ENCODE measurements at places on chromosomes 2 and 18.

DNA sequence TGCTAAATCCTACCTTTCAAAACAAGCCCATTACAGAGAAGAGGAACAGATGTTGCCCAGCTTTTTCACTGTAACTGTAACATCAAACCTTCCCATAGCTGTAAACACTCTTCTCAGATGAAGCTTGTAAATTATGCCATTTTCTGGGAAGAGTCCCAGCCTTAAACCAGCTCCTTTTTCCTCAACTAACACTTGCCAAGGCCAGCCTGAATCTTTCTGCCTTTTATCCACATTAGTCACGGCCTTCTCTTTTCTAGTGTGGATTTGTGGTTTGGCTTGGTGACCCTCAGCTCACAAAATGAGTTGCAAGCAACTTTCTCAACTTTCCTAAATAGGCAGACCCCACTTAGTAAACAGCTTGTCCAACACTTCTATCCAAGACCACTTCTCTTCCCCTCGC lies 90.2 kb downstream of the CABLES1 start:
- no peak for DNase-seq

- DNase-seq: no peak
These were observed at the start of gene SYT4 for GRCh38 chr18:43277164-43277600. Gene SYT4 (minus strand): TSS chr18:43277490. CDS start chr18:43277281, 209 bp downstream.

- no peak for DNase-seq
These were observed 71.4 kb downstream of the GALR1 start for GRCh38 chr18:77320971-77321559.

DNA sequence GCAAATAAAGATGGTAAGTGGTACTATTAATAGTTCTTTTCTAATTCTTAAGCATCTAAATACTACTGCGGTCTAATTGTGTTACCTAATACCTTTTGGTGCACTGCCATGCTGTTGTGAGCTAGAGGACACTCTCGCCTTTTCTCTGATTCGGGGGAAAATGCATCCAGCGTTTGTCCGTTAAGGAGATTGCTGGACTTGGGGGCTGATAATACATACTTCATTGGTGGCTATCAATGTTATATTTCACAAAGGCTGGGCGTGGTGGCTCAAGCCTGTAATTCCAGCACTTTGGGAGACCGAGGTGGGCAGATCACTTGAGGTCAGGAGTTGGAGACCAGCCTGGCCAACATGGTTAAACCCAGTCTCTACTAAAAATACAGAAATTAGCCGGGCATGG lies 141.7 kb upstream of the TWIST2 start:
- DNase-seq: no peak

- no peak for DNase-seq
These were observed 18.0 kb upstream of the GPR17 start for GRCh38 chr2:127627740-127628571.

DNA sequence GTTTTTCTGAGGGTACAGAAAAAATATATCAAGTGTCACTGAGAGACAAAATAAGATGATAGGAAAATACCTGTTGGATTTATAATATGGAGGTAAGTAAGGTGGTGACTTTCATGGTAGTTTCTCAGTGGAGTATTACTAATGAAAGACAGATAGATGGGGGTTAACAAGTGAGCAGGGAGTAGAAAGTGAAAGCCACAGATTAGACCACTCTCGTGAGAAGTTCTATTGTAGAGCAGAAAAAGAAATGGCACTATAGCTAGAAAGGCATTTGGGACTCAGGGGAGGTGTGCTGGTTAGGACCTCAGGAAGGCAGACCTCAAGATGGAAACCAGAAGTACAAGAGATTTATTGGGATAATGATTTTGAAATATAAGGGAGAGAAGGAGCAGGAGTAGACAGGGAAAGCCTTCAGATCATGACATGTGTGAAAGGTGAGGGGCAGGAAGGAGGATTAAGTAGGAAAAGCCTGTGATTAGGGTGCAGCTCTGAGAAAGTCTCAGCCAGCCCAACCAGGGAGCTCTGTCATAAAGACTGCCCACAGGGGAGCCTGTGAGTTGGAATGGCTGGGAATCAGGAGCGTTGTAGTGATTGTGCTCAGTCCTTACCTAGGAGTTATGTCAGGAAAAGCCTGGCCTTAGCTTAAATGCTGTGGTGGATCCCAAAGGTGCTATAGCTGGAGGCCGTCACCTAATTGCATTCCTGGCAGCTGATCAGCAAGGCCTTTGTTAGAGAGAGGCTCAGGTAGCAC lies 198.1 kb downstream of the IKZF2 start:
- DNase-seq: no peak

DNA sequence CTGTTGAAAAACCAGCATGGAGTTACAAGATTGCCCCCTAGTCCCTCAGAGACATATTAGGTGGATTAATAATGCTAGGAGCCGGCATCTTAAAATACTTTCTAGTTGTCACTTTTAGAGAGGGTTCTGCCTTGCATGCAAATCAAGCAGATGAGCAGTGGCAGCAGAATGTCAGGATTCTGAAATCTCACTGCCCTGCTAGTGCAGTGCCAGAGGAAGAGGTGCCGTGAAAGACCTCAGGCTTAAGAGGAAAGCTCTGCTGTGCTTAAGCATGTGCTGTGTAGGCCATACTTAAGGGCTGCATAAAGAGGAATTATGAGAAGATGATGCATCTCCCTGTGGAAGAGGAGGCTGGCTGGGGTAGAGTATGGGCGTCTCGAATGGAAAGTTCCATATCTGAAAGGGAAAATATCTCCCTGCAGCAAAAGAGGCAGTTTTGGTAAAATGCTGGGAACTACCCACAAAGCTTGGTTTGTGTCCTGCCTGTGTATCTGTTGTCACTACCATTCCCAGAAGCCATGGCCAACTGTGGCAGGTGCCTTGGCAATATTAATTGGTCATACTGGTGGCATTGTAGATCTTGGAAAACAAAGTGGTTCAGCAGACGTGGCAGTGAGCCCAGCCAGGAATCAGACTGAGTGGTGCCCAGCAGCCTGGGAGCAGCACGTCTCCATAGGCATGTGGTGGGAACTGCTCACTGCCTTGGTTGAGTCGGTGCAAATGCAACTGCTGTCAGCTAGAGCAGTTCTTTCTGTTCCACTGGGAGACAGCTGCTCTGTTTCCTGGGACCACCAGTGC lies 131.9 kb downstream of the EVA1A start:
- DNase-seq: no peak

- peak; percentile 46 for DNase-seq
These were observed 659 bp downstream of the ZNF142 start for GRCh38 chr2:218658671-218659257.

DNA sequence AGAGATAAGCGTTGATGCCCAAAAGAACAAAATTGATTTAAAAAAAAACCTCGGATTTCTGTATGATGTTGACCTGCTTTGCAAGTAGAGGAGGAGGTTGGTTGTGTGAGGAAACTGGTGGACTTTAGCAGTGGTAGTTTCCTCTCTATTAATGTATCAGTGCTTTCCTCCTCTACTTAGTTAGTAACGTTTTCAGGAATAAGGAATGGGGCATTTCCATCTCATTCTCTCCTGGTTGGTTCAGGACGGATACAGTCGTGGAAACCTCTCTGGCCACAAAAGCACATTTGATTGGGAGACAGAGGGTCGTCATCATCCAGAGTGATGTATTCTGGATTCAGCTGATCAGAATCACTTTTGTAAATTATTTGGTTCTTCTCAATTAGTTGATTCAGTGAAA lies 1.5 kb downstream of the FHOD3 start:
- DNase-seq: no peak

DNA sequence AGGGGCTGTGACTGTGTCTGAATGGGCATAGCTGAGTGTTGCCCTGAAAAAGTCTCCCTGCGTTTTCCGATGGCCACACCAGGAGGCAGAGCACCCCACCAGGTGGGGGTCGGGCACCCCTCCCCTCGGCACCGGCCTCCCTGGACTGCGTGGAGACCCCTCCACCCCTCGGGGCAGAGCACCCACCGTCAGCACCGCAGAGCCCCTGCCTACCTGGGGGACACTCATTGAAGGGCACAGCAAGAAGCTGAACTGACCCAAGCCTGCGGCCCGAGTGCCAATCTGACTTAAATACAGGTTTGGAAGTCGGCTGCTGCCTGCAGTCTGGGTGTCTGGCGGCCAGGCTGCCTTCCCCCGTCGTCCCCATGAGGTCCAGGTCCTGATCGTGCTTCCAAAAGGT lies 69.9 kb downstream of the KCNG2 start:
- DNase-seq: no peak

GRCh38 chr18:58865033-58865590 lies 435 bp downstream of the ZNF532 start:
- DNase-seq: no peak

- no peak for DNase-seq
These were observed 152.2 kb downstream of the INHBB start for GRCh38 chr2:120498121-120498520.

GRCh38 chr2:238456970-238457926 lies 30.5 kb downstream of the ASB1 start:
- no peak for DNase-seq

GRCh38 chr2:171513719-171514160 lies 8.5 kb upstream of the CYBRD1 start:
- DNase-seq: no peak

- no peak for DNase-seq
These were observed 13.2 kb downstream of the TSHZ1 start for GRCh38 chr18:75223687-75224347.

- DNase-seq: no peak
These were observed 18.8 kb downstream of the ATP6V1C2 start for GRCh38 chr2:10740226-10740625.

DNA sequence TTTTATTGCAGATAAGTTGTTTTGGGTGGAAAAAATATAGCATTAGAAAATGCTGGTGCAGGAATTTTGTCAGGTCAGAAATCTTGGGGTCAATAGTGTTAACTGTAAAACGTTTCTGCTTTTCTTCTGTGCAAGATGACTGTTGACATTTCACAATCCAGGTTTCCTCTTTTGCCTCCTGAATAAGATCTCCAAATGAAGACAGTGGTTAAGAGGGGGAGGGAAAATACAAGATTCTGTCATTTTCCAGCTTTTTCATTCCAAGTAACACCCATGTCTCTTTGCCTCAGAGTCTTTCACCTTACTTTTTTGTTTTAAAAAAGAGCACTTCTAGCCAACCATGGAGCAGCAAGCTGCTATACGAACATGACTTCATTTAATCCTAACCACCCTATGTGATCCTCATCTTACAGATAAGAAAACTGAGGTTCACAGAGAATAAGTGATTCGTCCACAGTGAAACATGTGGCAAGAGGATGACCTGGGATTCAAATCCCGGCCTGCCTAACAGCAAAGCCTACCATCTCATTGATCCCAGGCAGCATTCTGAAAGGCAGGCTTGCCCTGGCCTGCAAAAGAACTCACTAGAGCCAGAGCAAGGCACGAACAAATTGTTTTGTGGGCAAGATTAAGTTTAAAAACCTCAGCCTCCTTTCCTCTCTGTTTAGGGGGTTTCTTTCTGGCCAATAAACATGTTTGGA lies 3.0 kb downstream of the PLEK start:
- DNase-seq: no peak

DNA sequence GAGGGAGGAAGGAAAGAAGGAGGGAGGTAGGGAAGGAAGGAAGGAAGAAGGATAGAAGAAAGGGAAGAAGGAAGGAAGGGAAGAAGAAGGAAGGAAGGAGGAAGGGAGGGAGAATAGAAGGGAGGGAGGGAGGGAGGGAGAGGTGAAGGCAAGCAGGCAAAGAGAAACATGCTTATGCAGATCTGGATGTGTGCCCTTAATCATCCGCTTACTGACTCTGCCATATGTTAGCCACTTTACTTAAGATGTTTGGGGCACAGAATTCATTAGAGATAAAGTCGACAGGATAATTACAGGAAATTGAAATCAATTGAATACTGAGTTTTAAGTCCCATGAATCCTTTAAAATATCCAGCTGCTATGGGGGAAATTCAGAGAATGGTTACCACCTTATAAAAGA lies 334.2 kb downstream of the GRB14 start:
- DNase-seq: no peak

DNA sequence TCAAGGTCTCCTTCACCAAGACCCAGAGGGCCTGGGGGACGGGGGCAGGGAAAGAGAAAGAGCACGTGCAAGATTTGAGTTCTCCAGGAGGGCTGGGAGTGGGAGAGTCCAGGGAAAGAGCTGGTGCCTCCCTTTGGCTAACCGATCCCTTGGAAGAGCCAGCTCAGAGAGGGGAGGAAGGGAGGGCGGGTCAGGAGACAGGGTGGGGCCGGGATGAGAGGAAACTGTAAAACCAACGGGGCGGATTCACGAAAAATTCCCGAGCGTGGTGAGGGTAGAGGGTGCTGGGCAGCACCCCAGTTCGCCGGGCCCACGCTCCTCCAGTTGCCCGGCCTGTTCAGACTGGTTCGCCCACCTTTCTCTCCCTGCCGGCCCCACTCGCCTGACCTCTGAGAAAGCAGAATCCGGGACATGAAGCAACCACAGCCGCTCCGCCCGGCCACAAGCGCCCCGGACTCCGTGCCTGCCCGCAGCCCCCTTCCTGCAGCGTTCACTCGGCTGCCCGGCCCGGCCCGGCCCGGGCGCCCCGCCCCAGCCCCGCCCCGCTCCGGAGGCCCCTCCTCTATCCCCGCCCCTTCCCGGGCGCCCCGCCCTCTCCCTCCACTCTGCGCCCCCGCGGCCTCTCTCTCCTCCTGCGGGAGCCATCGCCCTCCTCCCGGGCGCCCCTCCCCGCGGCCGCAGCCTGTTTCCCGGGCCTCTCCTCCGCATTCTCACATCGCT lies 230.9 kb upstream of the SMAD2 start:
- DNase-seq: peak; percentile 69

DNA sequence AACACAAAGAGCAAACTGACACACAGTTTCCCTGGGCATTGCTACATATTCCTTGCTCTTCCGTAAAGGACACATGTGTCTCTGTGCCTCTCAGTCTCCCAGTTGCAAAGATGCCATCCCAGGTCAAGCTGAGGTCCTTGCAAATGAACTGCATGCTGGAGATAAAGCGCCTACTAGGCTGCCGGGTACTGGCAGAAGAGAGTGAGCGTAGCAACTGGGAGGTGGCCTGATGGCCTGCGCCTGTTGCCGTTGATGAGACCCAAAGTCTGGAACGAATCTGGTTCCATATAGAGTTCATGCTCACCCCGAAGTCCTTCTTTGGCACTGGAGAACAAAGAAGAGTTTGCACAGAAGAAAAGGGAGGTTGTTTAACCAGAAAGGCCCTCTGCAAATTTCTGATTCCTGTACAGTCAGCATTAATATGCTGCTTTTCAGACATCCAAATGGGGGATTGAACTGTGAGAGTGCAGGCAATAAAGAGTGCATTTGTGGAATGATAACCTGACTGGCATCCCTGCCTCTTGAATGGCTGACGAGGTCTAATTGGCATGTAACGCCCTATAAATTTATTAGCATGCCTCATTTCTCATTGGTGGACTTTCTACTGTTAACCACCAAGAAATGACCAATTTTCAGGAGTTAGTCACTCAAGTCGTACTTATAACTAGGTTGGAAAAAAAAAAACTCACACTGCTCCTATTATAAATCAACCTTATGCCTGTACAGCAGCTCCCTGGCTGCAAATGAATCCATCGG lies 78.7 kb downstream of the GBX2 start:
- DNase-seq: no peak

All from activated naive CD8-positive, alpha-beta T cell treated with anti-CD3 and anti-CD28 coated beads, Interleukin-2, amount 50 U/mL, for 24 hours (primary cell).